G401 (cell line): ENCODE measurements at places on chromosomes 3 and 15.

DNA sequence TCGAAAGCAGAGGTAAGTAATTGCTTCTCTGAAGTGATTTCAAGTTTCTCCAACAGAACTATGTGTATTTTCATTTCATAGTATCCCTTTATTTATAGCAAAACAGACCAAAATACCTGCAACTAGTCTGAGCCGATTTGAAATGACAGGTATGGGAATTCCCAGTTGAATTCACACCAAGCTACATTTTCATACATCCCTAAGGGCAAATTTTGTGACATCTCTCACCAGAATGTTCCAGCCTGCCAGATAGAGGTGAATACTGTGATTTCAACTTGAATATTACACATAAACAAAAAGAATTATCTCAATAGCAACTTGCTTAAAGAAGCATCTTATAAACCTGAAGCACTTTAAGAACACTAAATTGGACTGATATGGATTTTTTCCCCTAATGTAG lies 235.7 kb downstream of the SLC9A9 start:
- DNase-seq = no peak

- DNase-seq = no peak
Observed at GRCh38 chr3:170033489-170033888, 4.3 kb upstream of the GPR160 start.

GRCh38 chr3:101212730-101213129 lies 107.6 kb downstream of the IMPG2 start:
- DNase-seq = no peak

DNA sequence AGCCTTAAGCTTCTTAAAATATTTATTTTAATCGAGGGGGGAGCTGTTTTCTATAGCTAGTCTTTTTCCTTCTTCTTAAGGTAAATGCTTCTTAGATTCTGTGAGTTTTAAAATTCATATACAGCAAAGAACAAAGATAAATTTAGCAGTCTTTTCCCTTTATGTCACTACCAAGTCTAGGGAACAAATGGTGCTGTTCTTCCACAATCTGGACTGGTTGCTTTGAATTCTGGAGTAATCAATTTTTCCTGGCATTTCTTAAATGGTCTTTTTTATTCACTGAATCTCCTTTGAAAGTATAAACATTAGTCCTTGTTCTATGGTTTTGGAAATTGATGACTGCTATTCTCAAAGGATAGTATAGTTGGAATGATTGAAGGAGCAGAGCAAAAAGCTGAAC lies 82.8 kb downstream of the CHL1 start:
- DNase-seq = peak; percentile 13

GRCh38 chr15:40272485-40273056 lies 10.3 kb downstream of the ANKRD63 start:
- DNase-seq = no peak

- no peak for DNase-seq
Observed at GRCh38 chr3:71092665-71093064, 490.9 kb downstream of the FOXP1 start.

- DNase-seq = peak; percentile 73
Observed at GRCh38 chr3:16329036-16329825, 64.2 kb downstream of the OXNAD1 start.

DNA sequence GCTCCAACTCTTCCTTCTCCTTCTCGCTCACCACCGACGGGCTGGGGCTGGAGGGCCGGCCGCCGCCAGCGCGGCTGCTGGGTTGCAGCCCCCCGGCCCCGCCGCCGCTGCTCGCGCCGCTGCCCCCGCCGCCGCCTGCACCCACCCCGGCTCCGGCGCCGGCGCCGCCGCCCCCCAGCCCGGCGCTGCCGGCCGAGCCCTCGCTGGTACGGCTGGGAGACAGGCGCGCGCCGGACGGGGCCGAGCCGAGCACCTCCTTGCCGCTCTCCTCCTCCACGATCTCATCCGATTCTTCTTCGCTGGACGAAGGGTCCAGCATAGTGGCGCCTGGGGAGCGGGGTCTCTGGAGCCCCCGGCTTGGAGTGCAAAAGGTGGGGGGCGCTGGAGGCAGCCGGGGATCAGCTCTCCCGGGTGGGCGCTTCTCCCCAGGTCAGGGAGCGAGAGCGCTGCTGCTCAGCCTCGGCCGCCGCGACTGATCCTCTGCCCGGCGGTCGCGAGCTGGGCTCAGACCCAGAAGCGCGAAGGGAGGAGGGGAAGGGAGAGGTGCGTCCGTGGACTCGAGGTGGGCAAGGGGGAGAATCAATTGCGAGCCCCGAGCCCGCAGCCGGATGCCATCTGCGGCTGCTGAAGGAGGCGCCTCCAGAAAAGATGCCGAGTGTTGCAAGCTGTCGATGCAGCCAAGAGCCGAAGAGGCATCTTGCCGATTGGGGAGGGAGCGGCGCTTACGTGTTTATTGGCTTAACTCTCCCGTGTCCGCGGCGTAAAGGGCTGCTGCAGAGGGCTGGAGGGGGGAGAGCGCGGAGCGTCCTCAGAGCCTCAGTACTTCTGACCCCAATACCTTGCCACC lies at the start of gene CADPS:
Gene CADPS, minus strand, starts transcription at position 706 of the 847 bp plus-strand sequence. Its CDS starts 387 bp downstream, at position 319.
- peak; percentile 91 for DNase-seq

- peak; percentile 39 for DNase-seq
Observed at GRCh38 chr3:143974271-143975238, 2.9 kb downstream of the DIPK2A start.

DNA sequence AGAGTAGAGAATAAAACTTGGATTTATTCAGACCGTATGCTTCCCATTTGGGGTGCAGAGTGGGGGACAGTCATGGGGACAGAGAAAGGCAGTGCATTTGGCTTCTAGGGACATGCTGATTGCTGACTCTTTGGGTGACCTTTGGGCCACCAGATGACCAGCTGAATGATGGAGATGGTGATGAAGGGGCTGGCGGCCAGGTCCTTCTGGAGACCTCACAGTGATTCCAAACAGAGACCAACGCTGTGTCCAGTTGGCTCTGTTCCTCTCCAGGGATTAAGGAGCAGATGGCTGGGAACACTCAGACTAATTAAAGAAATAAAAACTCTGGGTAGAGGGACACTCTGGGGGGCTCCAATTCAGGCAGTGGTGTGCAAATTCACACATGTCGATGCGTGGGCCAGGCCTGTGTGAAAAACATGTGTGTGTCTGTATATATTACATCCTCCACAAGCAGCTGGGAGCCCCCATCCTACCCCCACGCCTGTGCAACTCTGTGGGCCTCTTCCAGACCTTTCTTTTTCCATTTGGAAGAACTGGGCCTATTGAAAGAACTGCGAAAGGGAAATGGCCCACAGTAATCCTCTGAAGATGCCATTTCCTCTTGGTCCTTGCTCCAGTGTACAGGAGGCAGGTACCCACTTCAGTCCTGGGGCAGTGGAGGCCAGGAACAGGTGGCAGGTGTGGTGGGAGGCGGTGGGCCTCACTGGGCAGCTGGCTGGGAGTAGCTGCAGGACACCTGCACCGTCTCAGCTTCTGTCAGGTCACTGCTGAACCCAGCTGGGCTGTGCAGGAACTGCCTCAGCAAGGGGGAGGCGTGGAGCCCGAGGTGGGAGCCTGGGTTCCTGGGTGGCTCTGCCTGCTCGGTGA lies 8.9 kb downstream of the XIRP1 start:
- DNase-seq = peak; percentile 82

- peak; percentile 12 for DNase-seq
Observed at GRCh38 chr3:190384309-190384756, 3.6 kb upstream of the CLDN16 start.

DNA sequence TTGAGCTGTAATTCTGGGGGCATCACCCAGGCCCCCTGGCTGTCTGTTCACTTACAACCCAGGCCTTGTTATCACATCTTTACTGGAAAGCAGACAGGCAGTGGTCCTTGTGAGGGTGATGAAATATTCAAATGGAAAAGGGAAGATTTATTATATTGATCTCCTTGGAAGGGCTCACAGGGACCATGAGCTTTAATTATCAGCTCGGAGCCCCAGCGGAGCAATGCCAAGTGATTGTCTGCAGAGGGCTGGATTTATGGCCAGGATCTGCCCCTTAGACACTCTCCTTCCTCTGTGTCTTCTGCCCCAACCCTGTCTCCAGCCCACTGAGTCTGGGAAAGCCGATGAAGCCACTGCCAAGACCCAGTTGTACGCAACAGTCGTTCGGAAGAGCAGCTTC lies 31.9 kb downstream of the CCDC33 start:
- no peak for DNase-seq

DNA sequence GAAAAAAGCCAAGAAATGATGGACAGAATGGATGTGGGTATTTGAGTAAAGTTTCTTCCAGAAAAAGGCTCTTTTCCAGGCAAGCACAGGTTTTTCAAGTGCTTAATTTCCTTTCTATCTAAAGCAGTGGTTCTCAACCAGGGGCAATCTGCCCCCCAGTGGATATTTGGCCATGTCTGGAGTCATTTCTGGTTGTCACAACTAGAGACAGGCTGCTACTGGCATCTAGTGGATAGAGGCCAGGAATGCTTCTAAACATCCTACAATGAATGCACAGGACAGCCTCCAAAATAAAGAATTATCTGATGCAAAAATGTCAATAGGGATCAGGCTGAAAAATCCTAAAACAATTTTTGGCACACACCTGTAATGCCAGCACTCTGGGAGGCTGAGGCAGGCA lies 23.9 kb downstream of the SEC22C start:
- DNase-seq = peak; percentile 92

GRCh38 chr3:160401291-160402095 lies 2.0 kb downstream of the SMC4 start:
- DNase-seq = no peak

DNA sequence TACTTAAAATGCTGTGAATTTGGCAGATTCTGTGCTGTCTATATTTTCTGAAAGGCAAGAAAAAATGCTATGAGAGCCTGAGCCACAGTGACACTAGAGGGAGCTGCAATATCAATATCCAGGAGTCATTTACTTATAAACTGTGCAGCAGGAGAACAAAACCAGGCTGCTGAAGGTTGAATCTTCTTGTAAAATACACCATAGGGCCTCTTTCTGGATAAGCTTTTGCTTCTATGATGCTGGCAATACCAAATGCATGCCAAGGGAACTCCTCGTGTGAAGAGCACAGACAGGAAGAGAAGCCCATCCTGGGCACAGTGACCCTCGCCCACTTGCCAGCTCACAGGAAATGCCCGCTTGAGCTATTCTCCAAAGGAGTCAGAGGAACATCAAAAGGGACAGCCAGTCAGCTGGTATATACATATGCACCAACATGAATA lies 48.0 kb upstream of the TSPAN3 start:
- peak; percentile 86 for DNase-seq

GRCh38 chr15:99343881-99344551 lies 92.7 kb downstream of the LRRC28 start:
- peak; percentile 61 for DNase-seq

GRCh38 chr3:11610044-11610671 lies 33.6 kb downstream of the VGLL4 start:
- no peak for DNase-seq

GRCh38 chr3:184180165-184180564 lies 5.5 kb downstream of the AP2M1 start:
- no peak for DNase-seq

GRCh38 chr3:64884536-64884935 lies 196.7 kb upstream of the ADAMTS9 start:
- no peak for DNase-seq

DNA sequence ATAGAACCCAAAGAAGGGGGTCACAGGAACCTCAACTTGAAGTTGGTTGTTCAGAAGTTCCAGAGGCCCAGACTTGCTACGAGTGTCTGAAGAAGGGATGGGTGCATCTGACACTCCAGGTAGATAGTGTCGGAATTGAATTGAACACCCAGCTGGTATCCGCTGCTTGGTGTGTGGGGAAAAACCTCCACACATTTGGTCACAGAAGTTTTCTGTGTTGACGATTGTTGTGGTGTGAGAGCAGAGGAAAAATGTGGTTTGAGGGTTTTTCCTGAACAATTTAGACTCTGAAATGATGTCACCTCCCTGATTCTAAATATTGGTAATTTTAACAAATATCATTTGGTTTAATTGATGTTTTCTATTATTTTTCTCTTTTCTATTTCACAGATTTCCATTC lies 218.8 kb upstream of the CTNNB1 start:
- DNase-seq = no peak

- no peak for DNase-seq
Observed at GRCh38 chr3:42042747-42043098, 48.4 kb upstream of the TRAK1 start.

- peak; percentile 14 for DNase-seq
Observed at GRCh38 chr3:11465744-11466616, 177.7 kb downstream of the VGLL4 start.

- DNase-seq = no peak
Observed at GRCh38 chr3:39170461-39170860, 17.1 kb upstream of the CSRNP1 start.

- no peak for DNase-seq
Observed at GRCh38 chr15:73872346-73872745, 1.0 kb upstream of the TBC1D21 start.

GRCh38 chr3:14890476-14890875 lies 56.9 kb upstream of the NR2C2 start:
- no peak for DNase-seq

GRCh38 chr15:35850284-35850683 lies 304.3 kb upstream of the DPH6 start:
- DNase-seq = no peak

DNA sequence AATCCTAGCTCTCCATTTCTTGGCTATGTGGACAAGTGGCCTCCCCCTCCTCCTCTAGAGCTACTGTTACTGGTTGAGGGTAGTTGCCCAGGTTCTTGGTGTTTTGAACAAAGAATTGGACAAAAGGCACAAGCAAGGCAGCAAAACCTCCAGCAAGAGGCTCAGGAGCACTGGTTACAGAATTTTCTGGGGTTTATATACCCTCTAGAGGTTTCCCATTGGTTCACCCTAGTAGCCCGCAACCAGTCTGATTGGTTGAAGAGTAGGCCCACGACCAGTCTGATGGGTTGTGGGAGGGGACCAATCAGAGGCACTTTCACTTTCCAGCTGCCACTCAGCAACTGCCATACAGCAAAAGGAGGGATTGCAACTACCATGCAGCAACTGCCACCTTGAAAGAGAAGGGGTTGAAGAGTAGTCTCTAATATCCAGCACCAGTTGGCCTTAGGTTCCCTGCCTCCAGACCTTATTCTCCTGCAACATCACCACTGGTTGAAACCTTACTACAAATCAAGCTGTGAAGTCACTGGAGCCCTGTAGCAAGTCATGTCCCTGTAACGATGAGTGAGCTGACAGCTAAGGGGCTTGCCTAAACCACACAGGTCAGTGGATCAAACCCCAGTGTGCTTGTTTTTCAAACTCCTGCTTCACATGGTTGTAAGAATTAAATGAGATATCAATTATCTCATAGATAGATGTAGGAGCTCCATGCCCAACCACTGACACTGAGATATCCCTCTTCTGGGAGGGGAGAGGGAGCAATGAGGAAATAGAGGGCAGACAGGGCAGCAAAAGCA lies 2.9 kb upstream of the C15orf39 start:
- peak; percentile 58 for DNase-seq

DNA sequence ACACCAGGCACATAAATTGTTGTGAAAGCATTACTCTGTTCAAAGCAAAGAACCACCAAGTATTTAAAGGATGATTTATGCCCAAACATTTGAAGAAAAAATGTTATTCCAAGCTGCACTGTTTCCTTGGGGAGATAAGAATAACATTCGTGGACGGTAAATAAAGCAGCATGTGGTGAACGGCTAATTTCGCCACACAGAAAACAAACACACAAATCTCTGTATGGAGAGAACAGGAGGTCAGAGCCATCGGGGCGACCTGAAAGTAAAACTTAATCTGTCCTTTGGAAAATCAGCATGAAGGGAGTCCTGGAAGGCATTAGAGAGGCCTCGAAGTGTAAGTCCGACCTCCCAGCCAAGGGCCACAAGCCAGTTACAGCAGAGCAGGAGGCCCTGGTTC lies 27.1 kb upstream of the GABRG3 start:
- DNase-seq = no peak
